ENCODE measurements at places on chromosomes 2 and 18. TPM values are rescaled to one million over a fixed set of nuclear protein-coding genes. Genes with fewer than 3 reads are reported as not detected.

Gene EML6
- polyA plus RNA-seq = 0.12 TPM

Gene LRATD1
- 1.9 TPM for polyA plus RNA-seq

Gene DLGAP1
- polyA plus RNA-seq = 0.09 TPM

Gene GALNT3
- polyA plus RNA-seq = 1.9 TPM

Gene ADGRF3
- polyA plus RNA-seq = 0.02 TPM

DNA sequence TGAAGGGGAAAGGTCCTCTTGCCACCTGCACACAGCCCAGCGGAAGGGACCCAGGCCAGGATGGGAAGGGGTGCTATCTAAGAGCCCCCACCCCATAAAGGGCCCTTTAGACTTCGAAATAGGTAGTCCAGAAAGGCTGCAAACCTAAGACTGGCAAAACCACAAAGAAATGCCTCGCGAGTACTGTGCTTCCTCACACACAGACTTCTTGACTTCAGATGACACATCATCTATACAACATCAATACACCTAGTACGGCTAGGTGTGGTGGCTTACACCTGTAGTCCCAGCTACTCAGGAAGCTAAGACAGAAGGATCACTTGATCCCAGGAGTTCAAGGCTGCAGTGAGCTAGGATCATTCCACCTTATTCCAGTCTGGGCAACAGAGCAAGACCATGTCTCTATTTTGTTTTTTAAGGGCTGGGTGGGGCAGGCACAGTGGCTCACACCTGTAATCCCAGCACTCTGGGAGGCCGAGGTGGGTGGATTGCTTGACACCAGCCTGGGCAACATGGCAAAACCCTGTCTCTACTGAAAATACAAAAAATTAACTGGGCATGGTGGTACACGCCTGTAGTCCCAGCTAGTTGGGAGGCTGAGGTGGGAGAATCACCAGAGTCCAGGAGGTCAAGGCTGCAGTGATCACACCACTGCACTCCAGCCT, 125.8 kb downstream of the CABLES1 start:
- no peak for DNase-seq

DNA sequence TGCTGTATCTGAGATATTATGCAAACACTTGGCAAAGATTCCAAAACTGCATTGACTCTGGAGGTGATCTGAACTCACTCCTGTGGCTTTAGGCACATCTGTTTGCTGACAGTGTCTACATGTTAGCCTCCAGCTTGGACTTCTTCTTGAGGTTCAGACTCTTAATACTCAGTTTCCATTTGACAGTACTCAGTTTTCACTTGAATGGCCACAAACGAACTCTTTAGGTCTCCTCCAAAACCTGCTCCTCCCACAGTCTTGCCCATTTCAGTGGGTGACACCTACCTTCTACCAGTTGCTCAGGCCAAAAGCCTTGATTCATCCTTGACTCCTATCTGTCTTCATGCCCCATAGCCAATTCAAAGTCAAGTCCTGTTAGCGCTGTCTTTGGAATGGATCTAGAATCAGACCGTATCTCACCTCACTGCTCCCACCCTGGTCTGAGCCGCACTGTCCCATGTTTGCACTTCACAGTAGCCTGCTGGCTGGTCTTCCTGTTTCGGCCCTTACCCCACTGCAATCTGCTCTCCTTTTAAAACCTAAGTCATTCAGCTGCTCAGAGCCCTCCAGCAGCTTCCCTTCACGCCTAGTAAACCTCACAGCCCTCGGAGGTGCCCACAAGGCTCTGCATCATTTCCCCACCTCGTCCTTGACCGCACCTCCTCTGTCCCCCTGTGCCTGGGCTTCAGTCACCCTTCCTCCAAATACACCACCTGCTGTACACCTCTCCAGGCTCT, 10.5 kb downstream of the ATG16L1 start:
- DNase-seq = no peak

DNA sequence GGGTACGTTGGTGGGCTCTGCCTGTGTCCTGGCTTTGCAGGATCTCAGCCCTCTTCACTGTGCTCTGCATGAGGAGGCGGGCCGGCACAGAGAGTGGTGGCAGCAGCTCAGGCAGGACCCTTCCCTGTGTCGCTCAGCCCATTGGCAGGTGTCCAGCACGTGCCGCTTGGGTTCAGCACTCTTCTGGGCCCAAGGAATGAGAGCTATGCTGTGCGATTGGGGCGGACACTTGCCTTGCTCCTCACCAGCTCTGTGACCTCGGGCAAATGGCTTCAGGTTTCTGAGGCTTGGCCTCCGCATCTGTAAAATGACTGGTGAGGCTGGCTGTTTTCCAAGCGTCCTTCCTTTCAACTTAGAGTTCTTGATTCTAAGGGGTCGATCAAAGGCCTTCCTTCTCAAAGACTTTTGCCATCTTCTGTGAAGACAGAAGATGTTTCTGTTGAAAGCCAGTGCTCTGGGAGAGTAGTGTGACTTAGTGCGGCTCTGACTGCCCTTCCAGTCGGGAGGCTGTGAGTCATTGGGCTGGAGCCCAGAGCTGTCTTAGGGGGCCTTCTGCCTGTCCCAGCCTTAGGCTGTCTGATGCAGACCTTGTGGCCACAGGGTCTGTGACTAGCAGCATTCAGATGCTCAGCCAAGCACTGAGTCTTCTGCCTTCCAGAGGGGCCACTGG, 35.6 kb downstream of the GLI2 start:
- peak; percentile 72 for DNase-seq

DNA sequence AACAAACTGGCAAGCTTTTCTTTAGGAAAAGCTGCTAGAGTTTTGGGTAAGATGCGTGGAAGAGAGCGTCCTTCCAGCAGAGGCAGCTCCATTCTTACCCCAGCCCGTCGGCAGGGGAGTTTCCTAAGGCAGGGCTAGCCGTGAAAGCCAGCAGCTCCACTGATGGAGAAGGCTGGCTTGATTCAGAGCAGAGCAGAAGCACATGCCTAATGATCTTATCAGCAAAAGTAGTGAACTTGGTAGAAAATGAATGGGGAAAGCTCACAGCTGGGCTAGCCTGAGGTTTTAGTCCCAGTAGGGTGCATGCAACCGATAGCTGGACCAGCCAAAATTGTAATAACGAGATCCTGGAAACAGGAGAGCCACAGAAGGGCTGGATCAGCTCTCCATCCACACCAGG, 20.8 kb downstream of the LAMA1 start:
- no peak for DNase-seq

DNA sequence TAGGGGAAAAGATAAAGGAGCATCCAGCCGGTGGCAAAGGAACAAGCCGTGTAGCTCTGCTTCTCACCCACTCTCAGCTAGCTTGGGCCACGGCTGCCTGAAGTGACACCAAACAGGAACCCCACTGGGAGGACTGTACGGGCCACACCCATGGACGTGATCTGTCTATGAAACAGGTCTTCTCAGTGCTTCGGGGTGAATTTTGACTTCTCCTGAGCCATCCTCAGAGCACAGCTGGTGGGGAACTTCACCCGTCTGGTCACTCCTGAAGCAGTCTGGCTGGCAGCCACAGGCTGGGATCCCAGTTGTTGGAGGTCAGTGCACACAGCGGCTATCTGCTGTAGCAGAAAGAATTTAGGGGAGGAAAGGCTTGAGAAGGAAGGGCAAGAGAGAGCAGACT, 223.8 kb downstream of the FAM210A start:
- DNase-seq = no peak

GRCh38 chr2:205698286-205699268, 16.3 kb downstream of the NRP2 start:
- no peak for DNase-seq

- no peak for DNase-seq
Observed at GRCh38 chr2:28643911-28644334, 107.7 kb upstream of the PPP1CB start.

- peak; percentile 69 for DNase-seq
Observed at GRCh38 chr2:160205505-160205904, 5.4 kb upstream of the ITGB6 start.

GRCh38 chr2:200748779-200749178, 62.9 kb upstream of the BZW1 start:
- no peak for DNase-seq

DNA sequence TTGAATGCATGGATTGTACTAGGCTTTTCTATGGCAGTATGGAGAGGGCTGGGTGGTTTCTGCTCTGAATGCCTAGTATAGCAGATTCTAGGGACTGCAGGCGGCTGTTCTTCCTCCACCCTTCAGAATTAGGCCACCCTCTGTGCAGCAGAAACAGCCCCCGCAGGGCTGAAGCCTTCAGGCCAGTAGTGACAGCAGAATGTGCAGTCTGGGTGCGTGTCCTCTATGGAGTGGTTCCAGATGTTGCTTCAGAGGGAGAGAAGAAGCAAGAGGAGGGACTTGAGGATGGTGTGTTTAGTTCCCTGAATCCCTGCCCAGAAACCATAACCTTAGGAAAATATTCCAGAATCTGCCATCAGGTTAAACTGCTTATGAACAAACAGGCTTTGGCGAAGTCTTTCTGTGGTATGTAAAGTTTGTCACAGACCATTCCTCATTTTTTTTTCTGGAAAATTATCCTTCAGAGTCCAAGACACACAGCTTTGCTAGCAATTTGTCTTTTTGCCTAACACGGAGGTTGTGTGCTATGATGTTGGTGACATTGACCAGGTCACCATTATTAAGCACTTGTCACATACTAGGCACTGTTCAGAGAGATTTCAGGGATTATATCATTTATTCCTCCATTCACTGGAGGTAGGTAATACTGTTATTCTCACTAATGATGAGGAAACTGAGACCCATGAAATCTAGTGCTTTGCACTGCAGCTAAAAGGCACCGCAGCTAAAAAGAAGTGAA, 21.1 kb downstream of the CASP10 start:
- DNase-seq = peak; percentile 34

Data from AG04450 (cell line).